ENCODE measurements at places on chromosomes 16 and 17. TPM values are rescaled to one million over a fixed set of nuclear protein-coding genes. Genes with fewer than 3 reads are reported as not detected.

PABPN1L gene
- polyA plus RNA-seq = not detected

CTRL gene
- 0.14 TPM for polyA plus RNA-seq

GRCh38 chr17:1467898-1468492, 12.0 kb upstream of the CRK start:
- no peak for DNase-seq

MYH13 gene
- not detected for polyA plus RNA-seq

TBC1D28 gene
- polyA plus RNA-seq = not detected

DNA sequence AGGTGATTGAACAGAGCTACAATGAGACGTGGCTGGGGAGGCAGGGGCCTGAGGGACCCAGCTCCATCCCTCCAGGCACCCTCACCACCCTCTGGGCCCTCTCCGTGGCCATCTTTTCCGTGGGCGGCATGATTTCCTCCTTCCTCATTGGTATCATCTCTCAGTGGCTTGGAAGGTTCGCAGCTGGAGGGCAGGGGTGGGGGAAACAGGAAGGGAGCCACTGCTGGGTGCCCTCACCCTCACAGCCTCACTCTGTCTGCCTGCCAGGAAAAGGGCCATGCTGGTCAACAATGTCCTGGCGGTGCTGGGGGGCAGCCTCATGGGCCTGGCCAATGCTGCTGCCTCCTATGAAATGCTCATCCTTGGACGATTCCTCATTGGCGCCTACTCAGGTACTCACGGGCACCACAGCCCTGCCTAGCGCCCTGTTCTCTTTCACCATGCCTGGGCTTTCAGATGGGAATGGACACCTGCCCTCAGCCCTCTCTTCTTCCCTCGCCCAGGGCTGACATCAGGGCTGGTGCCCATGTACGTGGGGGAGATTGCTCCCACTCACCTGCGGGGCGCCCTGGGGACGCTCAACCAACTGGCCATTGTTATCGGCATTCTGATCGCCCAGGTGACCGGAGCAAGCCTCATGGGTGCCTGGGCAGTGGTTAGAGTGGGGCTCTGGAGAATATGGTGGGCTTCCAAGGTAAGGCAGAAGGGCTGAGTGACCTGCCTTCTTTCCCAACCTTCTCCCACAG, 2.1 kb downstream of the SLC2A4 start:
- no peak for DNase-seq

- DNase-seq = no peak
These were observed 326.9 kb downstream of the SLC39A11 start for GRCh38 chr17:72765368-72766153.

All from AG04450 (cell line).